ENCODE measurements at places on chromosomes 2 and 18. TPM values are rescaled to one million over a fixed set of nuclear protein-coding genes. Genes with fewer than 3 reads are reported as not detected.

ZSCAN30 gene
- total RNA-seq: 10.4 TPM

DNA sequence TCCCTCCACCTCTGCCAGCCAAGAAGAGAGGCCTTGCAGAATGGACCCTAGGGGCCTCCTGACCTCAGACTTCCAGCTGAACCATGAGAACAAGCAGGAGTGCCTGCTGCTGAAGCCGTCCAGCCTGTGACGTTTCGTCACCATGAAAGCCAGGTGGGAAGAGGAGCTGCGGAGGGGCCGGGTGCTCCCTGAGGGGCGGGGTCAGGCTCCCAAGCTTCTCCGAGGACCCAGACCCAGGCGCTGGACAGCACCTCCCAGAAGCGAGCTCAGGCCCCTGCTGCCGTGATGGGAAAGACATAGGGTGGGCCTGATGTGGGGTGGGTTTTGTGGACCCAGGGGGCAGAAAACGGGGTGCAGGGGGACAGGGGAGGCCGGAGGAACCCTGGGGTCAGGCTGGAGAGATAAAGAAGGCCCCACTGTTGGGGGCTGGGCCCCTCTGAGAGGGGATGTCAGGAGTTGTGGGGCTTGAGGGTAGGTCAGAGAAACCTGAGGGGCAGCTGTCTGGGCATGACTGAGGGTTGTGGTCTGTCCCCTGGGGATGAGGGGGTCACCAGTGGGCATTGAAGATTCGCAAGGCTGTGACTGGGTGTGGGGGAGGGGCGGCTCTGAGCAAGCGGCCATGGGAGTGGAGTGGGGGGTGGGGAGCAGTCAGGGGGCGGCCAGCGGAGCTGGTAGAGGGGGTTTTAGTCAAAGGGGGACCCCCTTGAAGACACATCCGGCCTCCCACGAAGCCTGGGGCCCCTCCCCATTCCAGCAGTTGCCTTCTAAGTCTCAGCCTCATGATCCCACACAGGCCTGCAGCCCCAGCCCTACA, 73.4 kb upstream of the ODC1 start:
- DNase-seq: no peak

DNA sequence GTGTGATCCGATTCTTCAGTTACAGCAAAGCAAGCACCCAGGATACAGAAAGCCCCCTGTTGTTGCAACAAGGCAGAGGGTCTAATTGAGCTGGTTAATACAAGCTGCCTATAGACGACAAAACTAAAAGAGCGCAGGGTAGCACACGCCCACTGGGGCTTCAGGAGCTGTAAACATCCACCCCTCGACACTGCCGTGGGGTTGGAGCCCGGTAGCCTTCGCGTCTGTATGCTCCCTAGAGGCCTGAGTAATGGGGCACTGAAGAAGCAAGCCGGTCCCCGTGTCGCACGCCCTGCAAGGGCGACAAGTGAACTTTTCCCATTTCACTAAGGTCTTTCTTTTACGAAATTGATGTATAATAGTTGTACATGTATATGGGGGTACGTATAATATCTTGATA, 24.7 kb upstream of the CHRNA1 start:
- no peak for DNase-seq

GRCh38 chr2:44388877-44389276, 27.1 kb downstream of the CAMKMT start:
- no peak for DNase-seq
